ENCODE measurements at places on chromosomes 12 and 14. TPM values are rescaled to one million over a fixed set of nuclear protein-coding genes. Genes with fewer than 3 reads are reported as not detected.

SOX5 gene
- 0.28 TPM for total RNA-seq

CLEC4C gene
- total RNA-seq: not detected

GUCY2C gene
- not detected for total RNA-seq

LTB4R gene
- 3.3 TPM for total RNA-seq

ANKRD33 gene
- total RNA-seq: 0.09 TPM

VRTN gene
- total RNA-seq: not detected

LTBP2 gene
- total RNA-seq: 214 TPM

EFCAB11 gene
- 5.1 TPM for total RNA-seq

MSRB3 gene
- total RNA-seq: 52.5 TPM

RAD51B gene
- total RNA-seq: 12.8 TPM

TMTC2 gene
- total RNA-seq: 3.4 TPM

TAPBPL gene
- 8.1 TPM for total RNA-seq

CPM gene
- total RNA-seq: 0.47 TPM

GIT2 gene
- 47.0 TPM for total RNA-seq

CDCA3 gene
- 14.8 TPM for total RNA-seq

PLCZ1 gene
- not detected for total RNA-seq

C1QL4 gene
- total RNA-seq: not detected

STON2 gene
- total RNA-seq: 0.18 TPM

CFAP251 gene
- 1.1 TPM for total RNA-seq

MYH6 gene
- not detected for total RNA-seq

DPF3 gene
- 18.5 TPM for total RNA-seq

FAM90A1 gene
- not detected for total RNA-seq

G2E3 gene
- total RNA-seq: 17.7 TPM

AKAP3 gene
- total RNA-seq: 0.47 TPM

ABCC9 gene
- 0.19 TPM for total RNA-seq

ESRRB gene
- total RNA-seq: not detected

CRIP1 gene
- 0.45 TPM for total RNA-seq

ZC3H10 gene
- 5.1 TPM for total RNA-seq

OR4E2 gene
- total RNA-seq: not detected

C3AR1 gene
- total RNA-seq: 0.28 TPM

AQP6 gene
- total RNA-seq: not detected

GCH1 gene
- 1.4 TPM for total RNA-seq

FGD6 gene
- 13.2 TPM for total RNA-seq

HOTAIR gene
- total RNA-seq: not detected

CD69 gene
- total RNA-seq: 0.28 TPM

LIN52 gene
- 6.4 TPM for total RNA-seq

LRTM2 gene
- not detected for total RNA-seq

DIO3 gene
- total RNA-seq: not detected

LMO3 gene
- under 0.01 TPM for total RNA-seq

GDF3 gene
- total RNA-seq: not detected

NDUFB1 gene
- 154 TPM for total RNA-seq

KLHDC2 gene
- 56.2 TPM for total RNA-seq

TAS2R8 gene
- total RNA-seq: 0.09 TPM

CELA1 gene
- not detected for total RNA-seq

ISM2 gene
- under 0.01 TPM for total RNA-seq

SERPINA12 gene
- not detected for total RNA-seq

CYP46A1 gene
- 0.09 TPM for total RNA-seq

ASB2 gene
- total RNA-seq: not detected

Measured in endothelial cell of coronary artery (primary cell).